ENCODE measurements at places on chromosomes 1 and 21. TPM values are rescaled to one million over a fixed set of nuclear protein-coding genes. Genes with fewer than 3 reads are reported as not detected.

DNA sequence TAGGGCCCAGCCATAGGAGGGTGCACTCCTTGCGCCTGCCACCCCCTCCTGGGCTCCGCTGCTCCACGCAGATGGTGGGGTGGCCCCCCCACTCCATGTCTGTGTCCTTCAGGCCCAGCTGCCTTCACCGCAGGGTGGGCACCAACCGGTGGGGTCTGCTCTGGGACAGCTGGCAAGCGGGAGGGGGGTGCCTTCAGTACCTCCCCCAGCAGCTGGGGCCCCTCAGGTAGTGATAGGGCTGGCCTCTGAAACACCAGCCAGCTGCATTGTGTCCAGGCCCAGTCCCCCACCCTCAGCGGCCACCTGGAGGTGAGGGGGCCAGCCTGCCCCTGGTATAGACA lies 360 bp downstream of the GJC2 start:
- DNase-seq = no peak

- no peak for DNase-seq
These were observed 9.2 kb downstream of the IGSF21 start for GRCh38 chr1:18116777-18117176.

- DNase-seq = no peak
These were observed 10.4 kb downstream of the LRRC42 start for GRCh38 chr1:53956308-53957168.

DNA sequence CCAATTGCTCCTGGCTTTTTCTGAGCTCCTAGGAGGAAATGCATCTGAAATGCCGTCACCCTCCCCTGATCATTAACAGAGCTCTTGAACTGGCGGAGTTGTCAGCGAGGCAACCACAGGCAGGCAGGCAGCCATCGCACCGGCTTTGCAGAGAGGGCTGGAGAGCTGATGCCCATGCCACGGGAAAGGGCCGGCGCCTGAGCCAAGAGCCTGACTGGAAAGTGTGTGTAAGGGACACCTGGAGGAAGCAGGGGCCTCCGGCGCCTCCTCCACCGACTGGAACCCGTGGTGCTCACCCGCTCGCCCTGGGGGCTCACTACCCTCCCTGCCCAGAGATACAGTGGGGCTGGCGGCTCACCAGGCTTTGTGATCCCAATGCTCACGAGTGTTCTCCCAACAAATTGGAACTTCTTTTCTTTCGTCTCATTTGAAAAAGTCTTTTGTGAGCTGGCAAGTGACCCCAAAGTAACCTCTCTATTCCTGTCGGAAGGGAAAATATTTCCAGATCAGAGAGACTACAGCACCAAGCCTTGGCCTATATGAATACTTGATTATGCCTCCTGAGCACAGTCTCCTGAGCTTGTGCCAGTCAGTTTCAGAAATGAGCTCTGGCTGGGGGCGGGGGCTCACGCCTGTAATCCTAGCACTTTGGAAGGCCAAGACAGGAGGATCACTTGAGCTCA lies 97.7 kb upstream of the SLC25A33 start:
- peak; percentile 52 for DNase-seq

DNA sequence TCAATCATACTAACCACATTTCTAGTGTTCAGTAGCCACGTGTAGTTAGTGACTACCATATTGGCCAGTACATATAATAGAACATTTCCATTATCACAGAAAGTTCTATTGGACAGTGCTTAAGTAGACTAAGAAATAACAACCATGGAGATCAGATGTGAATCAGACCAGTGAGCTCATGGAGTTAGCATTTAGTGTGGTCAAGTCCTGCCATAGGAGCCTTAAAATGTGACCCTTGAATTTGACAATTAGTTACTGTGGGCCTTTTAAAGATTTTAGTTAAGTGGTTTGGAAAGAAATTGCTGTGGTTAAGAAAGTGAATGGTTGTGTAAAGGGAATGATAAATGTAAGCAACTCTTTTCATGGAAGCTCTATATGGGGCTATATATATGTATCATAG lies 123.4 kb downstream of the POU2F1 start:
- no peak for DNase-seq

DNA sequence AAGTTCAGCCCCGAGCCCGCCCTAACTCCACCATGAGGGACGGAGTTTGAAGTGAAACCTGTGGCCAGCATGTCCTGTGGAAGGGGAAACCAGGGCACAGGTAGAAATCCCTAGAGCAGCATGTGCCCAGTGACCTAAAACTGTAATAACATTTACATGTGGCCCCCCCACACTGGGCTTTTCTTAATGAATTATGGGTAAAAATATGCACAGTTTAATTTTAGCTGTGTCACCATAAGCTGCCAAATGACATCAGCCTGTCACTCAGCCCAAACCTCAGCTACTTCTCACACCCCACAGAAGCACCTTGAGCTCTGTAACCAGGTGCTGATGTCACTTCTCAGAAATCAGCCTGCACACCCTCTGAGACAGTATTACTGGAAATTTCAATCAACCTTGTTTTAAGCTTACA lies 50.0 kb upstream of the SLC19A1 start:
- no peak for DNase-seq

DNA sequence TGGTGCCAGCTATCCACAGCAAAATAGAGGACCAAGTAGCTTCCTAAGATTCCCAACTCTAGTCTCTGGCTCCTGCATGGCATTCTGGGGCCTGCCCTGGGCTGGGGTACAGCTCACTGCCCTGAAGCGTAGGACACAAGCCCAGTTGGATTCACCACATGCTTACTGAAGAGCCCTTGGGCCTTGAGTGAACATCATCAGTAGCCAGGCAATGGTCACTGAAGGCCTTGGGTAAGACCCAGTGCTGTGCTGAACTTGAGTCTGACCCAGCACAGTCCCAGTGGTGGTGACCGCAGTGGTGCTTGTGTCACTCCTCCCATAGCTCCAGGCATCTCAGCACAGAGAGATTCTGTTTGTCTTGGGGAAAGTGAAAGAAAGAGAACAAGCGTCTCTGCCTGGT lies 7.7 kb upstream of the LCE3A start:
- DNase-seq = no peak

- no peak for DNase-seq
These were observed 31.1 kb upstream of the IGSF5 start for GRCh38 chr21:39713905-39714304.

- DNase-seq = no peak
These were observed 7.3 kb downstream of the SH3BGRL3 start for GRCh38 chr1:26287033-26287711.

- no peak for DNase-seq
These were observed 263.4 kb downstream of the FOXD2 start for GRCh38 chr1:47701283-47701682.

GRCh38 chr1:232291681-232292080 lies 338.3 kb downstream of the SIPA1L2 start:
- DNase-seq = no peak

GRCh38 chr21:43369124-43369523 lies 57.8 kb downstream of the SIK1 start:
- no peak for DNase-seq

GRCh38 chr1:160658162-160658813 lies 11.4 kb upstream of the SLAMF1 start:
- DNase-seq = no peak

GRCh38 chr1:178633056-178633455 lies 92.0 kb upstream of the RALGPS2 start:
- no peak for DNase-seq

- no peak for DNase-seq
These were observed 69.8 kb upstream of the SSBP3 start for GRCh38 chr1:54475946-54476516.

DNA sequence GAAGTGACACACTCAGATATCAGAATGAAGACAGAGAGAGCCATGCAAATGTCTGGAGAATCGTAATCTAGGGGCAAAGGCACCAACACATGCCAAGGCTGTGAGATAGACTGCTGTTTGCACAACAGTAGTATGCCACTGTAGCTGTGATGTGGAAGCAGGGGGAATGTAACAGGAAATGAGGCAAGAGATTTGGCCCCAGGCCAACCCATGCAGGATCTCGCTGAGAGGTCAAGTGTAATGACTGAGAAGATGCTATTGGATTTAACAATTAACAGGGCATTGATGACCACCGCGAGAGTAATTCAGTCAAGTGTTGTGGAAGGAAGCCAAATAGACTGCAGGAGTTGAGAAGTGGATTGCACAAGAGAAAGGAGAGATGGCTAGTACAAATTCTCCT lies 107.3 kb upstream of the ST6GALNAC5 start:
- DNase-seq = no peak

GRCh38 chr21:36412916-36413315 lies 27.7 kb downstream of the CHAF1B start:
- no peak for DNase-seq

DNA sequence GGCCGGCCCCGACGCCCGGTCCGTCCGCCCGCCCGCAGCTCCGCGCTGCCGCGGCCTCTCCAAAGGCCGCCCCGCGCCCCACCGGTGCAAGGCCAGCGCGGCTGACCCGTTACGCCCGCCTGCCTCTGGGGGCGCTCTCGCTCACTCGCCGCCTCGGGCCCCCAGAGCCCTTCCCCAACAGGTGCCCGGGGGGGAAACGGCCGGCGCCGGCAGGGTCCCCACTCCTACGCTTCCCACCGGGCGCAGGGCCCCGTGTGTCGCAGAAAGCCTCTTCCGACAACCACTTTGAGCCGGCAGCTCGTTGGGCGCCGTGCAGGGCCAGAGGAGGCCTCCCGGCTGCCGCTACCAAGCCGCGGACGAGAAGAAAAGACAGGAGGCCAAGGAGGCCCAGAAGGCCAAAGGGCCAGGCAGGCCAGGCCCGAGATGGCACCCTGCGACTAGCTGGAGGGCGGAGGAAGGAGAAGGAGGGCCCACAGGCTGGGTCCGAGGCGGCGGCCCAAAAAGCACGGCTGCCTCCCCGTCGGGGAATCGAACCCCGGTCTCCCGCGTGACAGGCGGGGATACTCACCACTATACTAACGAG lies 64.9 kb upstream of the FCGR2A start:
- peak; percentile 31 for DNase-seq

- DNase-seq = no peak
These were observed 483.9 kb downstream of the OMA1 start for GRCh38 chr1:58062635-58063034.

DNA sequence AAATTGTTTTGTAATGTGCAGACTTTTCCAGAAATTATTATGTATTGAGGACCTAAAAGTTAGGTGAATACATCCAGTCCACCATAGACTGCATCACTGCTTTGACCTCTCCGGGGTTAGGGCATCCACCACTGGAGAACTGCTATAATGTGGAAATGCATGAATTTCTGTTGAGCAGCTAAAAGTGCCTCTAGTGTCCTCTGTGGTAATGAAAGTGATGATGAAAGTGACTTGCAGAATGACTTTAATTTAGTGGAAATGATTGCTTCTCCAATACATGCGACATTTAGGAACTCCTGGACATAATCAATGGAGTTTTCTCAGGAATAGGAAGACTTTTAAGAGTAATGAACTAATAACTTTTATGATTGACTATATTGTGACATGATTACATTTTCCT lies 170.8 kb downstream of the LBR start:
- no peak for DNase-seq

DNA sequence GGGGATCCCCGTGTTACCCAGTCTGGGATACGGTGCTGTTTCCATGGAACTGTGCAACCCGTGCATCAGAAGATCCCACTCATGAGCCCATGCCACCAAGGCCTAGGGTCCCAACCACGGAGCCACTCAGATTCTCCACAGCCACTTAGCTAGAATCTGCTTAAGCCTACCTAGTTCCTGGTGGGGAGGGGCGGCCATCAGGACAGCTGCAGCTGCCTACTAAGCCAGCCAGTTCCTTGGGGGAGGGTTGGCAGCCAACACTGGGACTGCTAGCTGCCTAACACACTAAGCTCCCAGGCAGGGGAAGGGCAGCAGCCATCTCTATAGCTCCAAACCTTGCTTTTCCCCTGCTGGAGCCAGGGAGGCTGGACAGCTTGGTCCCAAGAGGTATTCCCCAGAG lies 549.2 kb upstream of the BRINP3 start:
- no peak for DNase-seq

GRCh38 chr1:235831148-235831547 lies 35.6 kb downstream of the LYST start:
- no peak for DNase-seq

- no peak for DNase-seq
These were observed 39.6 kb downstream of the ATG4C start for GRCh38 chr1:62823556-62823955.

DNA sequence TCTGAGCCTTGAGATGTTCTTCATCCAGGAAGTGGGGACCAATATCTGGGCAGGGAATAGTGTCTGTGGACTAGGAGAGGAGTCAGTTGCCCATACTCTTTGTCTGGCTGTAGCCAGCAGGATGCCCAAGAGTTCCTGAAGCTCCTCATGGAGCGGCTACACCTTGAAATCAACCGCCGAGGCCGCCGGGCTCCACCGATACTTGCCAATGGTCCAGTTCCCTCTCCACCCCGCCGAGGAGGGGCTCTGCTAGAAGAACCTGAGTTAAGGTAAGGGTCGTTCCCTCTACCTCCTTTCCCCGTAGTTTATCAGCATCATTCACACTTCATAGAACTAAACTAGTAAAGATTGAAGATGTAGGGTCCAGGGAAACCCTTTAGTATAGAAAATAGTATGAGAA lies 3.4 kb upstream of the PPOX start:
- no peak for DNase-seq

DNA sequence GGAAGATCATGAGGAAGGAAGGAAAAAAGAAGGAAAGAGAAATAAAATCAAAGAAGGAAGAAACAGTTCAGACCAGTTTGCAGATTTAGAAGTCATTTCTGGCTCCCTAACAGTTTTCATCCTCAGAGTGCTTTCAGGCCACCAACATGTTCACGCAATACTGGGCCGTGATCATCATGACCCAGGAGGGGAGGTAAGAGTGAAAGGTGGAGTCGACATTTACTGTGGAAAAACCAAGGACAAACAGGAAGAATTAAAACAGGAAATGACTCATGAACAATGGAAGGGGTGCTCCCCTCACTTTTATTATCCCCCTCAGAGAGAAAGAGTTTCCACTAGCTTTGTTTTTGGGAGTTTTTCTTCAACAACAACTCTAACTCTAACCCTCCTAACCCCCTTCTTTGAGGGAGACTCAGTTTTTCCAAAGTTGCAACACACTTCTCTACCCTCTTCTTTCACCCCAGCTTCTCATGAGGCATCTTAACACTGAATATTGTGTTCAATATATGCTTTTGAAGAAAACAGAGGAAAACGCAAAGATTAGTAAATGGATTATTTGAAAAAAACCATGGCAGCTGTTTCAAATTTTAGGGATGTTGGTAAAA lies 60.4 kb downstream of the VANGL2 start:
- DNase-seq = no peak

GRCh38 chr1:179800481-179800880 lies 57.4 kb downstream of the FAM163A start:
- no peak for DNase-seq

GRCh38 chr1:227062306-227062705 lies 122.2 kb downstream of the COQ8A start:
- no peak for DNase-seq

The PAX7 gene
- polyA plus RNA-seq = not detected

The KCNK1 gene
- polyA plus RNA-seq = 8.2 TPM

The CRP gene
- not detected for polyA plus RNA-seq

The DMBX1 gene
- not detected for polyA plus RNA-seq

The PCP4 gene
- polyA plus RNA-seq = 14.6 TPM

The TCHH gene
- polyA plus RNA-seq = 0.03 TPM

The HSPB7 gene
- polyA plus RNA-seq = 4.0 TPM

The S1PR1 gene
- polyA plus RNA-seq = 22.6 TPM

The OR2W3 gene
- polyA plus RNA-seq = 0.33 TPM

The GPR157 gene
- 2.1 TPM for polyA plus RNA-seq

The PALMD gene
- polyA plus RNA-seq = 3.2 TPM

The SLAMF9 gene
- polyA plus RNA-seq = not detected

The C4BPA gene
- 0.69 TPM for polyA plus RNA-seq
